ENCODE measurements at places on chromosomes 4 and X.

GRCh38 chr4:134691915-134692314 lies 490.3 kb upstream of the PABPC4L start:
- DNase-seq = no peak

DNA sequence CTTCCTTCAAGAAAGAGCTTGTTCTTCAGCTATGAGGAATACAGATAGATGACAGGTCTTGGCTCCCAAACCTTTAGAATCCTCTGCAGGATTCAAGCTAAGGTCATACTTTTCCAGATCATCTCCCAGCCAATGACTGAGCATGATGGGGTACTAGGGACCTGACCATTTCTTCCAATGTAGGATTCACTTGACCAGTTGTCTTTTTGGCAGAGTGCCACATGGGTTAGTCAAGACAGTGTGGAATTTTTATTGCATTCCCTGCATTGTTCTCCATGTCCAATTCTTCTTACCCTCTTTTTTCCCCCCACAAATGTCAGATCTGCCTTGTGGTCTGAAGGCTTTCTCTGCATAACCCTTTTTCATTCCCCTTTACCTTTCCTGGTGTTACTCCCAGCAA lies 99.5 kb downstream of the CCSER1 start:
- no peak for DNase-seq

DNA sequence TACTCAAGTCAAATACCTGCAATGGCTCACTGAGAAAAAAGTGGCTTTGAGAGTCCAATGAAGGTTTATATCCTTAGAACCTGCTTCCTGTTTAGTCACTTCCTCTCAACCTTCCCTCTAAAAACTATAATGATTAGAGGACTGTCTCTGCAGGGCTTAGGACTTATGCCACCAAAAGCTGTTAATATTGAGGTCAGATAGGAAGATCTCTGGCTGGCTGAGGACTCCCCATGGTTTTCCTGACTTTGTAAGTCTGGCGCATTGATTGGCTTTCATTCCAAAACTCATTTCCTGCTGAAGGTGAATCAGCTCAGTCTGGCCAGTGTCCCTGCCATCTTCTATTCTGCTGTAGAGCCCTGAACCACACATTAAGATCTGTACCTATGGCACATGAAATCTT lies 140.9 kb upstream of the ANK2 start:
- DNase-seq = no peak

DNA sequence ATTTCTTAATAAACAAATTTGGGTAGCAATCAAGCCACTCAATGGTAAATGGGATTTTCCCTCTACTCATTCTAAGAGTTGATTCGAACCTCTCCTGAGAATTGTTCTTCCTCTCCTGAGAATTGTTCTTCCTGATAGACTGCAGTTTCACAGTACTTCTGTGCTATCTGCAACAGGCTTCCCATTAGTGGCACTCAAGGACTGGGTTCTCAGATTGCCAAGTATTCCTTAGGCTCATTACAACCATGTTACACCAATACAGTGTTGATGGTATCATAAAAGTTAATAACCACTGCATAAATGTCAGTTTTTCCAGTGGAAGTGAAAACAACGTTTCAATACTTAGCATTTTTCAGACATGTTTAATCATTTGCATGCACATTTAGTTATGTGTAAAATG lies 201.6 kb downstream of the FRMPD4 start:
- DNase-seq = no peak
